ENCODE measurements at places on chromosomes 12 and 14.

DNA sequence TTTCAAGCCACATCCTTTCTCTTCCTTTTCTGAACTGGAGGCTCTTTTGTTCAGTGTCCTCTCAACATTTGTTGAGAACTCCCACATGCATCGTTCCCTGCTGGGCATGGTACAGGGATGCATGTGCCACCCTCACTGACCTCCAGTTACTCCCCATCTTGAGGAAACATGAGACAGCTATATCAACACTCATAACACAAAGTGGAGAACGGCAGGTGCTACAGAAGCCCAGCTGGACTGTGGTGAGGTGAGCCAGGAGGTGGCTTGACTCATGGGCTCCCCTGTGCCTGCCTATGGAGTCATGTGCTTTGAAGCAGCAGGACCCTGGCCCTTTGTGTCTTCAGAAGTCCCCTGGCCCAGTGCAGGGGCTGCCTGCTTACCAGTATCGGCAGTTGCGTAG lies 9.7 kb downstream of the MYH6 start:
- DNase-seq: peak; percentile 38

GRCh38 chr14:102185360-102185759 lies 45.7 kb downstream of the WDR20 start:
- DNase-seq: peak; percentile 61

DNA sequence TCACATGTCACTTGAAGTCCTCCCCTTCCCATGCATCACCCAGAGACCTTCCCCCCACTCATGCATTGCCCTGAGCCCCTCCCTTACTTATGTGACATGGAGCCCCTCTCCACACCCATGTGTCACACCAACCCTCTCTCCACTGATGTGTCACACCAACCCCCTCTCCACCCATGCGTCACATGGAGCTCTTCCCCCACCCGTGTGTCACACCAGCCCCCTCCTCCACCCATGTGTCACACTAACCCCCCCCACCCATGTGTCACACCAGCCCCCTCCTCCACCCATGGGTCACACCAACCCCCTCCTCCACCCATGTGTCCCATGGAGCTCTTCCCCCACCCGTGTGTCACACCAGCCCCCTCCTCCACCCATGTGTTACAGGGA lies 30.4 kb downstream of the RTL1 start:
- no peak for DNase-seq

DNA sequence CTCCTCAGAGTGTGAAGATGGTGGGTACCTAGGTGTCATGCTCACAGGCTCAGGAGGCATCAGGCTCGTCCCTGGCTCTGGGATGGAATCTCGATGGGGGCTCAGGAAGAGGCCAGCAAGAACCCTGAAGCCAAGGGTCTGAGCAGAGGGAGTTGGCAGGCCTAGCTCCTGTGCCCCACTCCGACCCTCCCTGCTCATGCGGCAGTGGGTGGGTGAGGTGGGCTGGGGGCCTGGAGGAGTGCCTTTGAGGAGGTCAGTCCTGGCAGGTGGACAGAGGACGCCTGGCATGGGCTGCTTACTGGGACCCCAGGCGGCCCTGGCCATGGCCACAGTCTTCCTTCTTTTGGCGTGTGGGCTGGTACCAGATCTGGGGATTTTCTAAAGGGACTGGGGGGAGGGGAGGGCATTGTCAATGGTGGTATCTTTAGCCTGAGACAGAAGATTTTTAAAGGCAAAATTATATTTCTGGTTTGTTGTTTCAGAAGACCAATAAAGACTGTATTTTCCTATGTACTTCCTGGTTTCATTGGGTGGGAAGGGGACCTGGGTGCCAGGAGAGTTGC lies 16.0 kb downstream of the LRTM2 start:
- DNase-seq: no peak

DNA sequence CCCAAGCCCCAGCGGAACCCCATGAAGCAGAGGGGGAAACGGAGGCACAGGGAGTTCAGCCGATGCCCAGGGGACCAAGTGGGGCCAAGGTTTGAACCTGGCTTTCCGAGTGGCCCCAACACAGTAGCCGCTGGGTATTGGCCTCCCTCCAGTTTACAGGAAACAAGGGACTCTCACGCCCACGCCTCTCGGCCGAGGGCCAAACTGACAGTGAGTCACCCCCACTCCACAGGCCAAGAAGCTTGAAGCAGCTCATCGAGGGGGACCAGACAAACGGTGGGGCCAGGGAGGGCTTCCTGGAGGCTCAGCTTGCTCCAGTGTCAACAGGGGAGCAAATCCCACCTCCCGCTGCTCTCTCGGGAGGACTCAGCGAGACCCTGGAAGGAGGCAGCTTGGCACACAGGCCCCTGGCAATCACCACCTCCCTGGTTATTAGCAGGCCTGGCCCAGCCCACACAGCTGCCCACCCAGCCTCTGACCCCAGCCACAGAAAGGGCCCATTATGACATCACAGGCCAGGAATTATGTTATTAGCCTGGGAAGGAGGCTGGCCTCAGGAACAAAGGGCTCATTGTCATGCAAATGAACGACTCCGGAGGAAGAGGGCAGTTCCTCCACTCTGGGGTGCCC lies 54.6 kb downstream of the NCOR2 start:
- no peak for DNase-seq

DNA sequence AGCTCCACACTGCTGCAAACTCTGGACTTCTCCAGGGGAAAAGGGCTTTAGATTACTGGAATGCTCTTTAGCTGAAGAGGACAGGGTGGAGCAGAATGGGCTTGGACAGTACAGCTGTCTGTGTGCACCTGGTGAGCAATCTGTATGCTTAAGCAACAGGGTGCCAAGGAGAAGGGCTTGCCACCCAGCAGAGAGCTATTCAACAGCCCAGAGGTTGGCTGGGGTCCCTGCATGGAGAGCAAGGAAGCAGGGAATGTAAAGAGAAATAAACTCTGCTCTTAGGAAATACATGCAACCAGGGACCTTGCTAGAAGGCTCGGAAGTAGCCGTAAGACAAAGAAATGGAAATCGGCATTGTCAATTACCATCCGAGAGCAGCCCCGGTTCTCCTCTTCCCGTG lies 53.0 kb upstream of the CORO1C start:
- peak; percentile 87 for DNase-seq

GRCh38 chr12:28253161-28253641 lies 62.9 kb downstream of the CCDC91 start:
- DNase-seq: no peak

Measured in NCI-H774 (cell line).